ENCODE measurements at places on chromosomes 1 and 21. TPM values are rescaled to one million over a fixed set of nuclear protein-coding genes. Genes with fewer than 3 reads are reported as not detected.
A peak's percentile ranks its signal among the peaks of the same experiment; 100 is the strongest.

GRCh38 chr1:235851939-235852338 lies 14.8 kb downstream of the LYST start:
- DNase-seq = no peak

GRCh38 chr1:119220991-119221390 lies 80.5 kb upstream of the WARS2 start:
- no peak for DNase-seq

- no peak for DNase-seq
Observed at GRCh38 chr1:219027146-219027673, 146.5 kb upstream of the LYPLAL1 start.

- DNase-seq = no peak
Observed at GRCh38 chr21:39444421-39445180, 977 bp downstream of the LCA5L start.

DNA sequence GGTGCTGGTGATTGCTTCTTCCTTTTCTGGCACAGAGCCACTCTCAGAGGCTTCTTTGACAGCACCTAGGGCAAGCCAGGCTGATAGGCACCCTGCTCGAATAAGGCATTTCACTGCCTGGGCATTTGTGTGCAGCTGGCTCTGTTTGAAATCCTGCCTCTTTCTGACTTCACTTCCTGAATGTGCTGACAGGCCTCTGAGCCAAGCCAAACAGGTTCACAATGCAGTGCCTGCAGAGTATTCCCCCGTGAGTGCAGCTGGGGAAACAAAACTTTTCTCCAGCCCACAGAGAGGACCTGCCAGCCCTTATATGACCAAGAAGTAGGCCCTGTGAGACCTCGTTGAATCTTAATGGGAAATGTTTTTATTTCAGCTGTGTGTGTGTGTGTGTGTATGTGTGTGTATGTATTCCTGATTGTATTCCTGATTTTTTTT lies 10.4 kb downstream of the JUN start:
- peak; percentile 62 for DNase-seq

- DNase-seq = no peak
Observed at GRCh38 chr1:83791821-83792437, 207.0 kb downstream of the TTLL7 start.

DNA sequence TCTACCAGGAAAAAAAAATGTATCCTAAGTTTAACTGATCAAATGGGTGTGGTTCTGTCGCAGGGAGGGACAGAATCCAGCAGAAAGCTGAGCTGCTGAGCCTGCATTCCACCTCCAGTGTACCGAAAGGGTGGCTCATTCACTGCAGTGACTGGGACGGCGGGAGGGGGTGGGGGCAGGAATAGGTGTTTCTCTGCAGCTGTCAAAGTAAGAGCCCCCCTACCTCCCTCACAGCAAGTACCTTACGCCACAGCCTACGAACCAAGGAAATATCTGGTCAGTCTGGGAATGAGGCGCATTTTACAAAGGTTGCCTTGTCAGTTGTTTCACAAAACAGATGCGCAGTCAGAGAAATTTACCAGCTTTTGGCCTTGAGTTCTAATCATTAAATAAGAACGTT lies 1.7 kb downstream of the S100B start:
- no peak for DNase-seq

GRCh38 chr1:219772265-219773036 lies 155.9 kb downstream of the SLC30A10 start:
- DNase-seq = no peak

- no peak for DNase-seq
Observed at GRCh38 chr1:109274533-109275476, 8.1 kb downstream of the PSRC1 start.

The SERINC2 gene
- total RNA-seq = 12.3 TPM

The PPIAL4G gene
- total RNA-seq = not detected

The AMPD1 gene
- 0.41 TPM for total RNA-seq

The TEKT2 gene
- total RNA-seq = not detected

The RGS13 gene
- 0.56 TPM for total RNA-seq

The ESRRG gene
- total RNA-seq = not detected

Measured in thoracic aorta (tissue), 2 donors.